ENCODE measurements at places on chromosomes 2 and 18.

- H3K4me3 ChIP-seq, result no peak overlapping the region
- H3K27me3 ChIP-seq, result peaks cover 54% of the 10 kb centered on the region
- DNase-seq, result no peak
Measured at GRCh38 chr18:9775178-9775577, 67.1 kb downstream of the RAB31 start.

DNA sequence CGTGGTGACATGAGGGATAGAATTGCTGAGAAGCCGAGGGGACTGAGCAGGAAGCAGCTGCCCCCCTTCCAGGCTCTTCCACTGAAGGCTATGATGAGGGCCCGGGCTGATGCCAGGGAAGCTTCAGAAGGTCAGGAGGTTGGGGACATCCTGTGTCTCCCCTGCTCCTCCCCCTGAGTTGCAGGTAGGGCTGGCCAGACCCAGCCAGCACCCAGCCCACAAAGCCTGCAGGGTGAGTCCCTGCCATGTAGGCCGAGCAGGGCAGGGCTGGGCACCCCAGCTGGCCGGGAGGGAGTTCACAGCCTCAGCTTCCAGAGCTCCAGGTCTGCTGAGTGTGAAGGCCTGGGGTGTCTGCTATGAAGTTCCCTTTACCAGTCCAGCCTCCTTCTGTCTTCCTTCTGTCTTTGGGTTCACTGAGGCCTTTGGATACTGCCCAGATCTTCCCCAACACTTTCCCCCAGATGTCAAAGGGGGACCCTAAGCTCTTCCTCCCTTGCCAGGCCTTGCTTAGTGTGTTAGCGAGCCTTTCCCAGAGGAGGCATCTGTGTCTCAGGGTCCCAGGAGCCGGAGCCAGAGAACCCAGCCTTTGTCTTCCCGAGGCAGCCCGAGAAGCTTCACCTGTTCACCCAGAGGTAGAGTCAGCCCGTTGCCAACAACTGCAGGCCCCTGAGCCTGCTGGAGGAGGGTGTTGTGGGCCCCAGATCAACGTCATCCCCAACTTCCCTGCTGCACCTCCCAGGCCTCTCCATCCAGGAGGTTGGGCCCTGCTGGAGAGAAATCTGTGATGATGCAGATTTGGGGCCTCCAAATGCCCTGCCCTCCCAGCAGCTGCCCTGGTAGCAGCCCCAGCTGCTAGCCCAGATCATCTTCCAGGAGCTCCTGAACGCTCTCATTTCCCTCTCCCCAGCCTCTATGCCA, 3.6 kb upstream of the NCL start:
- peaks cover 29% of the 10 kb centered on the region for H3K4me1 ChIP-seq
- no peak for DNase-seq
- no peaks in the 10 kb centered on the region for H3K27me3 ChIP-seq
- H3K4me3 ChIP-seq, result no peak overlapping the region

GRCh38 chr2:69437751-69438154, 518 bp upstream of the NFU1 start:
- peaks cover 34% of the 10 kb centered on the region for H3K4me1 ChIP-seq
- peaks cover 9% of the 10 kb centered on the region for H3K36me3 ChIP-seq
- H3K27ac ChIP-seq, result peak overlapping the region; percentile 94
- no peaks in the 10 kb centered on the region for H3K27me3 ChIP-seq
- H3K4me3 ChIP-seq, result peak overlapping the region; percentile 83

GRCh38 chr2:52976143-52976949, 791.3 kb upstream of the CHAC2 start:
- no peaks in the 10 kb centered on the region for H3K27me3 ChIP-seq
- no peak for DNase-seq
- H3K27ac ChIP-seq, result no peak overlapping the region
- H3K4me1 ChIP-seq, result no peaks in the 10 kb centered on the region
- H3K4me3 ChIP-seq, result no peak overlapping the region

GRCh38 chr2:17059458-17059857, 393.8 kb upstream of the CYRIA start:
- no peak overlapping the region for H3K27ac ChIP-seq
- no peak overlapping the region for H3K4me3 ChIP-seq
- no peaks in the 10 kb centered on the region for H3K4me1 ChIP-seq
- no peaks in the 10 kb centered on the region for H3K36me3 ChIP-seq

GRCh38 chr2:919672-920071, 31.0 kb upstream of the SNTG2 start:
- H3K27me3 ChIP-seq, result peaks cover 8% of the 10 kb centered on the region
- H3K4me3 ChIP-seq, result no peak overlapping the region
- no peaks in the 10 kb centered on the region for H3K4me1 ChIP-seq
- H3K27ac ChIP-seq, result no peak overlapping the region
- no peak for DNase-seq
- no peaks in the 10 kb centered on the region for H3K36me3 ChIP-seq

DNA sequence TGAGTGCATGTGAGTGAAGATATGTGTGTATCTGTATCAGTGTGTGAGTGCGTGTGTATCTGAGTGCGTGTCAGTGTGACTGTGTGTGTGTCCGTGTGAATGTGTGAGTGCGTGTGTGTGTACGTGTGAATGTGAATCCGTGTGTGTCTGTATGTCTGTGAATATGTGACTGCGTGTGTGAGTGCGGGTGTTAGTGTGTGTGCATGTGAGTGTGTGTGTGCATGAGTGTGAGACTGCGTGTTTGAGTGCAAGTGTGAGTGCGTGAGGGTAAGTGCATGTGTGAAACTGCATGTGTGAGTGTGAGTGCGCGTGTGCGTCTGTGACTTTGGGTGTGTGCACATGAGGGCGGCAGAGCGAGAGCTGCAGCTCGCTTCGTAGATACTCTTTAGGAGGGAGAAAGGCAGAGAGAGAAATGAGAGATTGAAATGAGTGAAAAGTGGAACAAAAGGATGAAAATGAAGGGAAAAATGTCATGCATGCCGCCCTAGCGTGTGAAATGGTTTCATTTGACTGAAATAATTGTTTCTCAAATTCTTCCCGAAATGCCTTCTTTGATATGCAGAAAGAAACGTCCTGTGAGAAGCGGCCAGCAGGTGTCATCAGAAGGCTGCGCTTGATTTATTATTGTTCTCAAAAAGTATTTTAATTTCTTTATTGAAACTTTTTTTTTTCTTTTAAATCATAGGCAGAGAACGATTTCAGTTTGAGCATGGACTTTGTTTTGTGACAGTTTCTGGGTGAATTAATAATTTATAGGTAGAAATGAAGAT, 25.6 kb downstream of the ZNF407 start:
- H3K27me3 ChIP-seq, result no peaks in the 10 kb centered on the region
- peaks cover 4% of the 10 kb centered on the region for H3K4me1 ChIP-seq
- no peak overlapping the region for H3K27ac ChIP-seq
- no peaks in the 10 kb centered on the region for H3K36me3 ChIP-seq
- no peak overlapping the region for H3K4me3 ChIP-seq

GRCh38 chr2:45570671-45571334, 40.3 kb downstream of the SRBD1 start:
- H3K36me3 ChIP-seq, result peaks cover 12% of the 10 kb centered on the region
- H3K27ac ChIP-seq, result peak overlapping the region; percentile 38
- DNase-seq, result no peak
- H3K4me3 ChIP-seq, result no peak overlapping the region

- no peaks in the 10 kb centered on the region for H3K27me3 ChIP-seq
- H3K4me3 ChIP-seq, result no peak overlapping the region
- H3K4me1 ChIP-seq, result peaks cover 8% of the 10 kb centered on the region
- H3K27ac ChIP-seq, result no peak overlapping the region
- no peak for DNase-seq
Measured at GRCh38 chr2:167964650-167965413, 282.6 kb downstream of the STK39 start.

DNA sequence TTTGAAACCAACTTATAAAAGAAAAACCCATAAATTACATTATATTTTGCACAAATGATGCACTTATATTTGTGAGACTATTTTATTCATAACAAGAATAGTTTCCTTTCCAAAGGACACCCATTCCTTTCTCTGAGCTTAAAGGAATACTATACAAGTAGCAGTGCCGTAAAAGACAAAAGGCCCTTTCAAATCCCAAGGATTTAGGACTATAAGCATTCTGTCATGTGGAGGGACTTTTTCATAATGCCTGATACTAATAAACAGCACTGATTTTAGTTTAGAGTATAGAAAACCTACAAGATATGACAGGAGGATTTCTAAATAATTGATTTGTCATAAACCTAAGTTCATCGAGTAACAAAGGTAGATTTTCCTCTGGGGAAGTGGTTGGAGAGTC, 1134.2 kb upstream of the ZEB2 start:
- no peak for DNase-seq
- H3K4me1 ChIP-seq, result no peaks in the 10 kb centered on the region
- H3K36me3 ChIP-seq, result no peaks in the 10 kb centered on the region
- no peaks in the 10 kb centered on the region for H3K27me3 ChIP-seq

- peaks cover 1% of the 10 kb centered on the region for H3K36me3 ChIP-seq
- peaks cover 15% of the 10 kb centered on the region for H3K4me1 ChIP-seq
- H3K27ac ChIP-seq, result peak overlapping the region; percentile 0
- no peaks in the 10 kb centered on the region for H3K27me3 ChIP-seq
- no peak overlapping the region for H3K4me3 ChIP-seq
Measured at GRCh38 chr2:112776113-112776512, 8.2 kb downstream of the IL1A start.

DNA sequence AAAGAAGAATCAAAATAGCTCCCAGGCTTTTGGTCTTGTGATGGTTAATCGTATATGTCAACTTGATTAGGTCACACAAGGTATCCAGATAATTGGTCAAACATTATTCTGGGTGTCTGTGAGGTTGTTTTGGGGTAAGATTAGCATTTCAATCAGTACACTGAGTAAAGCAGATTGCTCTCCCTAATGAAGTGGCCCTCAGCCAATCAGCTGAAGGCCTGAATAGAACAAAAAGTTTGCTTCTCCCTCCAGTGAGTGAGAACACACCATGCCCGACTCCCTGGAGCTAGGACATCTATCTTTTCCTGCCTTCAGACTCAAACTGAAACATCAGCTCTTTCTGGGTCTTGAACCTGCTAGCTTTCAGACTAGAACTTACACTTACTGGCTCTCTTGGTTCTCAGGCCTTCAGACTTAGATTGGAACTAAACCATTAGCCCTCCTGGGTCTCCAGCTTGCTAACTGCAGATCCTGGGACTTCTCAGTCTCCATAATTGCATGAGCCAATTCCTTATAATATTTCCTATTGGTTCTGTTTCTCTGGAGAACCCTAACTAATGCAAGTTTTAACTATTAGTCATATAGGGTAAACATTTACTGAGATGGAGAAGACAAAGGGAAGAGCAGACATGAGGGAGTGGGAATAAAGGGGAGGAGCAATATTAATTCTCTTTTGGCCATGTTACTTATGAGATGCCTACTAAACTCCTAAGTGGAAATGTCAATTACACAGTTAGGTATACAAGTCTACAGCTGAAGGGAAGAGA, 25.5 kb downstream of the LNPK start:
- no peaks in the 10 kb centered on the region for H3K4me1 ChIP-seq
- no peaks in the 10 kb centered on the region for H3K27me3 ChIP-seq
- H3K4me3 ChIP-seq, result no peak overlapping the region
- DNase-seq, result no peak
- peaks cover 9% of the 10 kb centered on the region for H3K36me3 ChIP-seq
- H3K27ac ChIP-seq, result no peak overlapping the region

DNA sequence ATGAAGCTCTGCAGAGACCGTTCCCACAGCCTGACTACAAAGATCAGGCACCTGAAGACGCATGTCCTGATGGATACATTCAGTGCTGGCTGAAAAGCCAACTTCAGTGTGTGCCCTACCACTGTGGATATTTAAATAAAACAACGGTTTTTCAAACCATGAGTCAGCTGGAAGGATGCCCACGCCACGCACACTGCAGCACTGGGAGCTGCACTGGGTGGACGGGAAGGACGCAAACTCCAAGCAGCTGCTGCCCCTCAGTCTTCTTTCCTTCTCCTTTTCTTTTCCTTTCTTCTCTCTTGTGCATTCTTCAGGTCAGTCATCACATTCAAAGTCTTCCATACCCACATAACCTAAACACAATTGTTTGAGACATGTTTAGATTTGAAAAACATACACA, 7.9 kb downstream of the TMEM18 start:
- peaks cover 30% of the 10 kb centered on the region for H3K4me1 ChIP-seq
- no peak for DNase-seq
- H3K4me3 ChIP-seq, result no peak overlapping the region
- no peak overlapping the region for H3K27ac ChIP-seq
- H3K27me3 ChIP-seq, result no peaks in the 10 kb centered on the region

- no peaks in the 10 kb centered on the region for H3K27me3 ChIP-seq
- H3K4me3 ChIP-seq, result peak overlapping the region; percentile 97
- H3K4me1 ChIP-seq, result peaks cover 24% of the 10 kb centered on the region
- DNase-seq, result no peak
- peaks cover 30% of the 10 kb centered on the region for H3K36me3 ChIP-seq
- H3K27ac ChIP-seq, result peak overlapping the region; percentile 97
Measured at GRCh38 chr2:74472945-74473258, 422 bp upstream of the MRPL53 start.

DNA sequence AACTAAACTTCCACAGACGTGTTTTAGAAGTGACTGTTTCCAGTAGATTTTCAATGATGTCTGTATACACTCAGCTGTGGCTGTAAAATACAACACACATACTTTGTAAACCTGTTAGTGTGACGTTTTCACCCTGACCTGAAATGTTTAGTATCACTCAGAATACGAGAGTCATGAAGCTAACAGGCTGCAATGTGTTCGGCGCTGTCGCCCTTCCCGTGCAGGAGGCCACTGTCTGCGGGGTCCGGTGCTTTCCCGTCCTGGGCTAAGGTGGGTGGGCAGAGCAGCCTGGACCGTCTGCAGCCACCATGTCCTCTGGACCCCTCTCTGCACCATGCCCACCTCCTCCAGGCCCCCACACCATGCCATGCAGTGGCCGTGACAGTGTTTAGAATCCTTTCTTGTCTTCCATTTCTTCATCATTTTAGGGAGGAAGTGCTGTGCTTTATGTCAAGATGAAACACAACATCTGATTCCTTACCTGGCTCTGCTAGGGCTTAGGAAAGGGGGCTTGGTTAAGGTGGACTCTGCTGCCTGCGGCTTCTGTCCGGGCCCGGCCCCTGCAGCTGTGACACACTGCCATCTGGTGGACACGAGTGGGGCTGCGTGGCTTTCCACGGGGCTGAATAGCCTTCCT, 53.8 kb upstream of the RBM44 start:
- DNase-seq, result peak; percentile 83
- H3K27ac ChIP-seq, result peak overlapping the region; percentile 84
- H3K4me1 ChIP-seq, result peaks cover 48% of the 10 kb centered on the region
- no peaks in the 10 kb centered on the region for H3K27me3 ChIP-seq
- peaks cover 22% of the 10 kb centered on the region for H3K36me3 ChIP-seq

DNA sequence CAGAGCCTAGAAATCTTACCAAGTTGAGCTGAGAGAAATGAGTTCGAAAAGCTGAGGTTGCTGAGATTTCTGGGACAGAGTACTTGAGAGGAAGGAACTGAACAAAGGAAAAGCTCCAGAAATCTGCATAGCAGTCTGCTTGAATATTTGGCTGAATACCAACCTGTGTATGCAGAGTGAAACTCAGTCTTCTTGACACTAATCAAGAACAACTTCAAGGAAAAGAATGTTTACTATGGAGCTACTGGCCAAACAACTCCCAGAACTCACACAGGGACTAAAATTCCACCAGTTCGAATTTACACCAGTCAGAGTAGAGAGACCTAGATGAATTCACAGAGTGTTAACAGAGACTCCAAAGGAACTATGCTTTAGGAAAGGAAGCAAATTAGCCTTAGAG, 66.5 kb downstream of the USP37 start:
- no peaks in the 10 kb centered on the region for H3K27me3 ChIP-seq
- H3K4me3 ChIP-seq, result no peak overlapping the region
- H3K36me3 ChIP-seq, result peaks cover 26% of the 10 kb centered on the region
- no peak for DNase-seq

- peaks cover 40% of the 10 kb centered on the region for H3K4me1 ChIP-seq
- no peak overlapping the region for H3K4me3 ChIP-seq
- no peaks in the 10 kb centered on the region for H3K27me3 ChIP-seq
- no peak for DNase-seq
- H3K27ac ChIP-seq, result no peak overlapping the region
Measured at GRCh38 chr2:44358503-44358902, 2.8 kb downstream of the PREPL start.
